ENCODE measurements at places on chromosomes 1 and 21.

DNA sequence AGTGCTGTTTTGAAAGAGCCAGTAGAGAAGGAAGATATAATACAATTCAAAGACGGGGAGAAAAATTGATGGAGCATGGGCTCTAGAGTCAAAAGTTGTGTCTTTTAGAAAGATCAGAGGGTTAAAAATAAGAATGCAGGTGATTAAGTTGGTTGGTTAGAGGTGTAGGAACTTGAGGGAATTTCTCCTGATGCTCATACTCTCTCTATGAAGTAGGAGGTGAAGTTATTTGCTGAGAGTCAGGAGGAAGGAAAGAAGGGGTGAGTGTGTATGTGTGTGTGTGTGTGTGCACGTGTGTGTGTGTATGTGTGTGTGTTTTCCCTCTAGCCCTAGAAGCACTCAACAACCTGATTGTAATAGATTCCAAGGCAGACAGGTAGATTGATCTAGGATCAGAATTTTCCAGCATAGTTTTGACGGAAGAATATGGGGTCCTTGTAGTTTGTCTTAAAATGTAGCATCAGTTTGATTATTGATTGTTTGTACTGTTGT lies 88.3 kb upstream of the MACF1 start:
- no peak for DNase-seq

DNA sequence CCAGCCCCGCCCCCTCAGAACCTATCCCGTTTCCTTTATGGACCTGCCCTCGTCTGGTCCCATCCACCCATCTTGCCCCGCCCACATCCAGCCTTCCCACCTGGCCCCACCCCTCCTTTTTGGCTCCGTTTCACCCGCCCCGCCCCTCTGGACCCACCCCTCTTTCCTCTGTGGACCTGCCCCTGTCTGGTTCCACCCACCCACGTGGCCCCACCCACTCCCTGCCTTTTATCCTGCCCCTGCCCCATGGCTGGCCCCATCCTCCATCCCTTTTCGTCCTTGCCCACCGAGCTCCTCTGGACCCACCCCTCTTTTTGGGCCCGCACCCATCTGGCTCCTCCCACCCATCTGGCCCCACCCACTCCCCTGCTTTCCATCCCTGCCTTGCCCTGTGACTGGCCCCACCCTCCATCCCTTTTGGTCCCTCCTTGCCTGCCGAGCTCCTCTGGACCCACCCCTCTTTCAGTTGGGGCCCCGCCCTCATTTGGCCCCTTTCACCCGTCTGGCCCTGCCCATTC lies 177.3 kb downstream of the CAMTA1 start:
- DNase-seq, result no peak

- DNase-seq, result no peak
Observed at GRCh38 chr1:219294251-219294650, 120.6 kb downstream of the LYPLAL1 start.

GRCh38 chr1:151511636-151512215 lies 539 bp downstream of the CGN start:
- no peak for DNase-seq

DNA sequence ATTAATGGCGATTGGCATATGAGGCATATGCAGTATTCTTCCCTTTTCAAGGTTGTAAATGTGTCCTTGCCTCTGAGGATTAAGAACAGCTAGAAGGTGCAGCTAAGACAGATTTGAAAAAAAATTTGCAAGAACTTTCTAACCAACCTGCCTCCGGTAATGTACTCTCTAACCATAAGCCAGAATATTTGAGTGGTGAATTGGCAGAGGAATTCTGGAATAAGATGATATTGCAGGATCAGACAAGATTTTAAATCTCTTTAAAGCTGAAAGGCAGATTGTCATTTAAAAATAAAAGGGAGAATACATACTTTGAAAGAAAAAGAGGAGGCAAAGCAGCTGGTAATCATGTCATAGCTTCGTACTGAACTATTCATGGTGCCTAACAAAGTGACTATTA lies 29.2 kb downstream of the MROH9 start:
- no peak for DNase-seq

GRCh38 chr1:185244015-185244747 lies 72.9 kb downstream of the IVNS1ABP start:
- no peak for DNase-seq

DNA sequence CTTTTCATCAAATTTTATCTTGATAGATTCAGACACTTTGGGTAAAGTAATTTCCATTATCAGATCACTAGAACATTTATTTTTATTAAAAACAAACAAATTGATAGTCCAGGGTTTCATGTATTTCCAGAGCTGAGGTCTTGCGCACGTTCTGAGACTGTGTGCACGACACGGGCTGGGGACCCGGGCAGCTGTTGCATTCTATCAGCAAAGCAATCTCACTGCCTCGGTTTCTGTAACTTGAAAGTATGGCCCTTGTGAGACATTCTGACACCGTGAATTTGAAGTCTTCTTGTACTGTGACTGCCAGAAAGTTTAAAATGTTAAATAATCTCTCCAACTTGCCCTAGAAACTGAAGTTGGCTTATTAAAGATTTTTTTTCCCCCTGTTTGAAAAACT lies 746.9 kb upstream of the ADGRL2 start:
- DNase-seq, result no peak

DNA sequence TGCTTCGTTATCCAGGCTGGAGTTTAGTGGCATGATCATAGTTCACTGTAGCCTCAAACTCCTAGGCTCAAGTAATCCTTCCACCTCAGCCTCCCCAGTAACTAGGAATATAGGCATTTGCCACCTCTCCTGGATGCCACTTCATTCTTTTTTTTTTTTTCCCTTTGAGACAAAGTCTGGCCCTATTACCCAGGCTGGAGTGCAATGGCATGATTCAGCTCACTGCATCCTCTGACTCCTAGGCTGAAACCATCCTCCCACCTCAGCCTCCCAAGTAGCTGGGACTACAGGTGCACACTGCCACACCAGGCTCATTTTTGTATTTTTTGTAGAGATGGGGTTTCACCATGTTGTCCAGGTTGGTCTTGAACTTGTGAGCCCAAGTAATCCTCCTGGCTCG lies 19.3 kb downstream of the OSBPL9 start:
- DNase-seq, result no peak

DNA sequence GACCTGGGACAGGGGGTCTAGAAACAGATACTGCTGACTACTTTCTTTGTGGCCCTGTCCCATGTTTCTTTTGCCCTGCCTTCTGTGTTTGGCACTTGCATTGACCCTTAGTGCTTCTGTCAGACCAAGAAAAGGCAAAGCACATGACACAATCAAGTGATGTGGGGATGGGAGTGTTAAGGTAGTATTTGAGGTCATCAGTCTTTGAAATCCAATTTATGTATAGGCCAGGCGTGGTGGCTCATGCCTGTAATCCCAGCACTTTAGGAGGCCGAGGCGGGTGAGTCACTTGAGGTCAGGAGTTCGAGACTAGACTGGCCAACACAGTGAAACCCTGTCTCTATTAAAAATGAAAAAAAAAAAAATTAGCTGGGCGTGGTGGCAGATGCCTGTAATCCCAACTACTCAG lies 26.0 kb downstream of the SERBP1 start:
- DNase-seq, result no peak

DNA sequence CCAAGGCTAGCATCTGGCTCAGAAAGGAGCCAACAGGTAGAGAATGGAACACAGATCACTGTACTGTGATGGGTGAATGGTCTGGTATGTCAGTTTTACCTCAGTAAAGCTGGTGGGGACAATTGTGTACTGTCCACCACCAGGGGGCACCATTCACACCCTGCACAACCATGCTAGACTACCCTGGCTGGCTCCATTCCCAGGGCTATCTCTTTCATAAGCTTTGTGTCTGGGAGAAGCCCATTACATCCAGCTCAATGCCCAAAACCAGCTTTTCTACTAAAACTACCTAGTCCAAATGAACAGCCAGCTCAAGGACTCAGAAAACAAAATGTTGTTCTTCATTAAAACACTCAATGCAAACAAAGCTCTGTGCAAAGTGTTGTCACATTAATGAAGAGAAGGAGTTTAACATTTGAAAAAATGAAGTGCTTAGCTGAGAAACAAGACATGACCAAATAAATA lies 62.0 kb upstream of the RASAL2 start:
- peak; percentile 89 for DNase-seq

DNA sequence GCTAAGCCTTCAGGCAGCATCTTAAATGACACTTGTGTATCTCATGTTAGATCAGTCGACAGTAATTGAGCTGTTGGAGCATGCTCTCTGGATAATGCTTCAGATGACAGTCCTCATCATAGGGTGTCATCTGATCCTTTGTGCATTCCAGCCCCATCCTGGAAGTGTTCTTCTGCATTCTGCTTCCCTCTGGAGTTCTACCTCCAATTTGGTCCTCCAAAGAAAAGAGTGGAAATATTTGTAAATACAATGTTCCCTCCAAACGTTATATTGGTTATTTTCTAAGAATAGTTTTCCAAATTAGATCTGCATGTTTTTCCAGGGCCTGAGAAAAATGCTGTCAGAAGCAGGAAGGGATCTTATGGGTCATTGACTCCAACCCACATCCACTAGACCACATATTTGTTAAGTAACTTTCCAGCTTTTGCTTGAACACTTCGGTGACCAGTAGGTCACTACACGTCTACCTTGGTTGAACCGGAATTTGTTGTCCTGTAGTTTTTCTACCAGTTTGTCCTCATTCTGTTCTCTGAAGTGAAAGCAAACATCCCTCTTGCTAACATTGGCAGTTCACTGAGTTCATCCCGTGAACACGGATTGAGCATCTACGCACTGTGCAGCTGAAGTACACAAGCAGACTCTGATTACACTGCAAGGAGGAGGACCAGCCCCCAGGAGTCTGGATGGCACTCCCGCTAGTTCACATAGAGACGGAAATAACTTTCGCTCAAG lies 136.0 kb downstream of the TLR5 start:
- DNase-seq, result no peak

GRCh38 chr1:4976859-4977440 lies 322.5 kb downstream of the AJAP1 start:
- no peak for DNase-seq

DNA sequence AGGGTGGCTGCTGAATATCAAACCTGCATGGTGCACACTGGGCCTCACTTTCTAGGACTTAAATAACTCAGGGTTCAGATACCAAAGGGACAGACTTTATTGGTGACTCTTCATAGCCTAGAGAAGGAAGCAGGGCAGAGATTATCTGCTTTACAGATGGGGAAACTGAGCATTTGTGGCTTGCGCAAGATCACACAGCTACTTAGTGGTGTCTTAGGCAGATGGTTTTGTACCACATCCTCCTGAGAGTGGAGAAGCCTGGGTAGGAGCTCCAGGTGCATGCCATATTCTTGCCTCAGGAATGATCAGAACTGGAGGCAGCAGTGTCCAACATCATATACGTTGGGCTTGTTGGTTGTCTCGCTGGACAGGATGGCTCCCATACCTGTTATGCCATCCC lies 6.8 kb upstream of the DPH2 start:
- DNase-seq, result no peak

DNA sequence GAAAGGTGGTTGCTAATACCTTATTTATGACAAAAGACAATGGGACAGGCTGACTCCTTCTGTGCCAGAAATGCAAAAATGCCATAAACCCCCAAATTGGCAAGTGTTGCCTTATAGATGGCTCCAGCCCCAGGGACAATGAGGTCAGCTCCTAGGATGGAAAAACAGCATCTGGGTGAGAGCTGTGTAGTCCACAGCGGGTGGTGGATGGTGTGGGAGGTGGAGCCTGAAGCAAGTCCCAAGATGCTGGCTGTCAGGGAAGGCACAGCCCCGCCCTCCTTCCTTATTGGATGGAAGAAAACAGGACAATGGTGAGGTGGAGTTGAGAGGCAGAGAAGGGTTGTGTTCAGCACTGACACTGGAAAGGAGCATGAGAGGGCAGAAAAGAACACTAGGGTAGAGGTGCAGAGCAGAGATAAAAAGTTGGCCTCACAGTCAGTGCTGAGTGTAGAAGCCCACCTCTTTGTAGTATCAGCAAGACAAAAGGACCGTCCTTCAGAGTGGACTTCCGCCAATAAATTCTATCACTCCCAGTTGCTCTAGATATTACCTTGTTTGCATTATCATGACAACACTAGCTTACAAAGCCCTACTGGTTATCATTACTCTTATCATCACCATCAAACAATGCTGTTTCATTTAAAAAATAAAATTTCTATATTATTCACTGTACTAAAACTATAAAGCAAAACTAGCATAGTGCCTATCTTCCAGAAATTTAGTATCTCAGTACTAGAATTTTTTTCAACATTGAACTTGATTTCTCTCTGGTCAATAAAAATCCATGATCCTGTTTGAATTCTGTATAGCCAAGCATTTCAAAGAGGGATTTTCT lies 3.7 kb upstream of the SDE2 start:
- DNase-seq, result no peak

GRCh38 chr21:34956416-34957316 lies 92.4 kb downstream of the RUNX1 start:
- DNase-seq, result no peak

DNA sequence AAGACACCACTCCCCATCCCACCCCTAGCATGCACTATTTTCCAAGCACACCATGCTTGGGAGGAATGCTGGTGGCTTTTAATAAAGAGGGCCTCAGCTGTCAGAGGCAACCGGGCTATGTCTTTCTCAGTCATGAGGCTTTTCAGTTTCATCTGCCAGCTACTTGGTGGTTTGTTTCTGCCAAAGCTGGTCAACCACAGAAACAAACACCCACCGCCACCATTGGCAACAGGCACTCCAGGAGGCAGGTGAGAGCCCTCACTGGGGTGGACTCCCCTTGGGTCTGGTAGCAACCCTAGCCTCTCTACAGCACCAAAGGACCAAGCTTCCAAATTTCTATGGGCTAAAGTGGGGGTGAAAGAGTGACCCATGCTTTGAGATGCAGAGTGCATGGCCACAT lies 54.3 kb upstream of the CD1D start:
- no peak for DNase-seq

GRCh38 chr1:36320291-36320761 lies 3.1 kb downstream of the EVA1B start:
- no peak for DNase-seq

DNA sequence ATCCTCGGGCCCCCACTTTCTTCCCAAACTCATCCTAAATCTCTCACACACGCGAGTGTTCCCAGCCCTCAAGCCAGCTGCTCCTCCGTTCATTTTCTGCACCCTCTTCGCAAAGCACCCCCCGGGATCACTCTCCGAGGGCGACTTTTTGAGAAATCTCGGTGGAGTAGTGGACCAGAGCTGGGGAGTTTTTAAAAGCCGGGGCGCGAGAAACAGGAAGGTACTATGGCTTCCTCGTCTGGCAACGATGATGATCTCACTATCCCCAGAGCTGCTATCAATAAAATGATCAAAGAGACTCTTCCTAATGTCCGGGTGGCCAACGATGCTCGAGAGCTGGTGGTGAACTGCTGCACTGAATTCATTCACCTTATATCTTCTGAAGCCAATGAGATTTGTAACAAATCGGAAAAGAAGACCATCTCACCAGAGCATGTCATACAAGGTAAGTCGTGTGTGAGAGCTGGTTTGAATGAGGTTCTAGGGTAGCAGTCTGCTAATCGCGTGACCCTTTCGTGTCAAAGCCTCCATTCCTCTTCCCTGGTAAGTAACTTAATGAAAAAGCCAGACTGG lies 800 bp downstream of the DR1 start:
- DNase-seq, result no peak

Data from omental fat pad (tissue), 4 donors.